ENCODE measurements at places on chromosomes 2 and 18.

DNA sequence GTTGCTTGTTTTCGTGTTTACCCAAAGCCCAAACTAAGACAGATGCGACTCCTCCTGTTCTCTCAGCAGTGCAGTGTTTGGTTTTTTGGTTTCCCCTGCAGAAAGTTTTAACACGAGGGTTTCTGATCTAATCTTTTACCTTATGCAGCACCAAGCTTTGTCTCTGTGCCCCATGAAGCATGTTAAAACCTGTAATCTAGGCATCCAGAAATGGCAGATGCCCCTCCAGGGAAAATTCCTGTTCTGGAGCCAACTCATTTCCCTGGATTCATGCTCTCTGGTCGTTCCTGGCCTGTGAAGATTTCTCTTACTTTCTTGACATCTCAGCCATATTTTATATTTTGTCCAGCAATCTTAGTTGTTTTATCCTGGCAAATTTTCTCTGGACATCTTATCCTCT is 91.5 kb downstream of the LTBP1 start:
- no peak for DNase-seq

- DNase-seq = no peak
Measured at GRCh38 chr2:237490009-237490711, 3.1 kb downstream of the MLPH start.

- DNase-seq = no peak
Measured at GRCh38 chr2:64698177-64698643, 44.5 kb upstream of the SERTAD2 start.

DNA sequence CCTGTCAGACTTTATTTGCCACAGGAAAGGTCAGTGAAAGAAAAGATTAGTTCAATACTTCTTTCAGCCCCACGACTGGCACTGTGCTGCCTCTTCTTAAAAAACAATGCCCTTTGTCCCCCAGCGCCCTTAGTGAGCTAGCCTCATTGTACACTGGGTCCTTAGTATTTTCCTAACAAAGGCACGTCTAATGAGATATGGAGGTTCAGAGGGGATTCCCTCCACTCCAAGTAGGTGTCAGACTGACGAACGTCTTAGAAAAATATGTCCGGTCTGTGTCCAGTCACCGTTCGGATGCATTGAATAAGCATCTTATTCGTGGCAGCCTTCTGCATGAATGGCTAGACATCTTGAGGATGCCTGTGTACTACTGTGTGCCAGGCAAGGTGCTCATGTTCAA is 1.1 kb downstream of the FECH start:
- peak; percentile 16 for DNase-seq

DNA sequence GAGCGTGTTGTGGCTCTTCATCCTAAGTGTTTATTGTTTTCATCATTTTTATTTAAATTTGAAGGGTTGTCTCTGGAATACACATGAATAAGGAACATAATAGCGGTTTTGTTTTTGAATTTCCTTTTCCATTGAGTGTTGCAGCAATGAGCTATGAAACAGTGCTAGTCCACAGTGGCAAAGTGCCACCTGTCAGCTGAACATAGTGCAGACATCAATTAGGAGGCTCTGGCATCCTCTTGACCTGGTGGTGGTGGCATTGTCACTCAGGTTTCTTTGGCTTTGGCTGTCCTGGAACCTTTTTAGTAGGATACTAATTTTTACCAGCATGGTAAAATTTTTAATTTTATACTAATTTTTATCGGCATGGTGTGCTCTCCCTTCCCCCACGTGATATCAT is 63.2 kb downstream of the UGGT1 start:
- DNase-seq = peak; percentile 8
